Right cardiac atrium (tissue), 5 donors: ENCODE measurements at places on chromosomes 2 and 18.

GRCh38 chr18:53799134-53799533 is 425.3 kb downstream of the MBD2 start:
- DNase-seq, result no peak

- DNase-seq, result no peak
Observed at GRCh38 chr18:69870736-69871135, 76.9 kb downstream of the CD226 start.

- DNase-seq, result no peak
Observed at GRCh38 chr2:191786694-191787093, 60.2 kb downstream of the CAVIN2 start.

DNA sequence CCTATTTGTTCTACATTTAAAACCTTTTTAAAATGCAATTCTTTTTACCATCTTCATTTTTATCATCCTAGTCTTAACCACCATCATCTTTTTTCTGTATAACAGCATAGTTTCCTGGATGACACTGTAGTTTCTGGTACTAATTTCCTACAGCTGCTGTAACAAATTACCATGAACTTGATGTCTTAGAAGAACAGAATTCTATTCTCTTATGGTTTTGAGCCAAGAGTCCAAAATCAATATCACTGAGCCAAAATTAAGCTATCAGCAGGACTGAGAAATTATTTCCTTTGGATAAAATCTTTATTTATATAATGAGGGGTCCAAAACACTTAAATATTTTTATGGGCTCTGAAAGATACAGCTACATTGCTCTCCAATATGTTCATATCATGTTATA is 539.3 kb downstream of the METTL4 start:
- DNase-seq, result no peak

GRCh38 chr18:79988451-79989194 is at the start of gene TXNL4A:
TXNL4A (minus strand) TSS chr18:79988563; CDS start chr18:79988392, 171 bp downstream.
- peak; percentile 90 for DNase-seq

GRCh38 chr18:74806700-74807416 is 209.2 kb downstream of the ZNF407 start:
- no peak for DNase-seq

- DNase-seq, result no peak
Observed at GRCh38 chr2:27664622-27665363, 1.1 kb downstream of the SLC4A1AP start.

DNA sequence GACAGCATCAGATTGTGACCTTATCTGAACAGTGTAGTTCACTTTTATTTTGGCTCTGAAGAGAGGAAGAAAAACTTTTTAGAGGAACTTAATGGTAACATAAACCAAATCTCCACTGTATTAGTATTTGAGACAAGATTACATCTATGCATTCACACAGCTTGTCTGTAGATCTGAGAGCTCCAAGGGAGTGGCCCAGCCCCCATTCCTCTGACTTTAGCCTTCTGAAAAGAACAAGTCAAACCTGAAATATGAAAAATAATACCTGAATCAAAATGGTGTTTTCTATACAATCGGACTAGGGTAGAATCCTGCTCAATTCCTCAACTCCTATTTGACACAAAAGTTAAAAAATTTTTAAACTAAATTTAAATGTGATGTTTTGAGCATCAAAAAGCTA is 23.1 kb downstream of the STARD7 start:
- no peak for DNase-seq

- no peak for DNase-seq
Observed at GRCh38 chr18:25985707-25986394, 104.6 kb downstream of the SS18 start.

DNA sequence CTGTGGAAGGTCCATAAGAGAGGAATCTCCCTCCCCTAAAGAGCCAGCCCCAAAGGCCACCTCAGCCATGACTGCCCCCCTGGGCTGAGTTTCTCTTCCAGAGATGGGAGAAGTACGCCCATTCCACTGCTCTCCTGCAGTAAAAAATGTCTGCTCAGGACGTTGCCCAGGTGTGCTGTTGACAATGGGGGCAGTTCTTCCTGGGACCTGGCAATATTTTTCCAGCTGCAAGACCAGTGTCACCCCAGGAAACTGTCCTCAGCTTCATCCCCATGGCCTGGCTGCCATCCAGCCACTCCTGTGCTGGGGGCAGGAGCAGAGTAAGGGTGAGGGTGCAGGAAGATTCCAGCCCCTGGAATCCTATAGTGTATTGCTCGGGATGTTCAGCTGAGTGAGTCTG is 14.3 kb downstream of the CELF4 start:
- DNase-seq, result no peak

- no peak for DNase-seq
Observed at GRCh38 chr2:107411267-107411666, 415.4 kb upstream of the RGPD4 start.

- no peak for DNase-seq
Observed at GRCh38 chr2:67596871-67597270, 199.7 kb downstream of the ETAA1 start.

GRCh38 chr18:11034884-11035283 is 114.5 kb downstream of the PIEZO2 start:
- DNase-seq, result no peak

- DNase-seq, result no peak
Observed at GRCh38 chr2:146129231-146129630, 1609.3 kb upstream of the ZEB2 start.

- no peak for DNase-seq
Observed at GRCh38 chr2:201786471-201786870, 5.7 kb upstream of the ALS2 start.

DNA sequence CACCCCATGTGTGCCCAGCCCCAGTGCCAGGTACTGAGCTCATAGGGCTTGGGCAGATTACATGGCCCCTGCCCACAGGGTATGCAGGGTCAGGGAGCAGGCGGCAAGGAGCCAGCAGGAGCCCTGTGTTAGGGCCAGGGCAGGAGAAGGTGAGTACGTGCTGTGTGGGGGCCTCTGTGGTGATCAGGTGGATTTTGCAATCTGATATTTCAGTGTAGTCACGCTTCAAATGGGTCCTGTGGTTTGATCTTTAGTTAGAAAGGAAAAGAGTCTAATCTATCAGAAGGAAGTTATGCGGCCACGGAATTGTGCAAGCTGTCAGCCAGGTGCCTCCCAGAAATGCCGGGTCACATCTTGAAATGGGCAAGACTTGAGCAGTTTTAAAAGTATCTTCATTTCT is 13.9 kb downstream of the UBE2F start:
- no peak for DNase-seq

GRCh38 chr18:41828137-41828536 is 126.9 kb upstream of the PIK3C3 start:
- DNase-seq, result no peak

GRCh38 chr2:232658217-232658785 is 24.9 kb downstream of the EFHD1 start:
- DNase-seq, result no peak

GRCh38 chr2:75464348-75464946 is 96.3 kb downstream of the EVA1A start:
- DNase-seq, result no peak

GRCh38 chr2:158378926-158379325 is 77.6 kb downstream of the CCDC148 start:
- DNase-seq, result no peak

DNA sequence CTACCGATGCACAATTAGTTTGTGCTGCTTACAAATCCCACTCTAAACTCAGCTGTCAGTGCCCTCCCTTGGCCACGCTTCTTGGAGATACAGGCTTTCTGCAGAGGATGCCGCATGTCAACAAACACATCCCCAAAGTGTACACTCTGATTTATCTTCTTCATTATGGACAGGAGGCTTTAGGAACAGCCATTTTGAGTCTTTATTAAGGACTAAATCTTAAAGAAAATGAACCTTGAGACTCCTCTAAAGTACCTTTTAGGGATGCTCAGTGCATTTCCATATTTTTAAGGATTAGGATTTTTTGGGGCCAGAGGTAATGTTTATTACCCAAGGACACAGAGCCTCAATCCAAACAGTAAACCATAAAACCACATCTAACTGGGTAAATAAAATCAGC is 6.0 kb downstream of the EDAR start:
- DNase-seq, result no peak

DNA sequence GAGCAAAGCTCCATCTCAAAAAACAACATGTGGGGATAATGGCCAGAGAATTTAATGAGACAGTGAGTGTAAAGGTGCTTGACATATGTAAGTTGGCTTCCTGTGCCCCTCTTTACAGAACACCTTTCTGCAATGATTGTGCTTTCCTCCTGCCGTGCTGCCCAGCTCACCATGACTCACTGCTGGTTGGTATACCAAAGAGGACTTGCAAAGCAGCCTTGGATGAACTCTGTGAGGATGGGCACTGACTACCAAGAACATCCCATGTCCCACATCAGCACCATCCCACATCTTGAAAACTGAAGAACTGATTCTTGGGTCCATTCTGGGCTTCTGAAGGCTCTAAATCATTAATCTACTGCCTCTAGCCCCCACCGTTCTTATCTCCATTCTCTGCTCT is 52.2 kb downstream of the NGEF start:
- no peak for DNase-seq

DNA sequence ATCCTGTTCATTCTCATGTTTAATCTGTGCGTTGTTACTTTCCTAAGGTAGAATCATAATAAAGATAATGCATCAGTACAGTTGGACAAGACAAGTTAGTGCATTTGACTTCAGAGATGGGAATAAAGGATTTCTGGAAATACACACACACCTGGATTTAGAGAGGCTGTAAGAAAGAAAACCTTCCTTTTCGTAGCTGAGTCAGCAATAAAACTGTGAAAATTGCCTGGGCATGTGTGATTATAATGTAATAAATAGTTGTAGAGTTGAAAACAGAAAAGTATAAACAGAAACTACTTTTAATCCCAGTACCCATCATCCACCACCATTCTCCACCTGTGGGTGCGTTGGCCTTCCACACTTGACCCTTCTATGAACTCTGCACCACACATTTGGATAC is 15.4 kb downstream of the CFAP53 start:
- DNase-seq, result no peak

- no peak for DNase-seq
Observed at GRCh38 chr2:56232912-56233311, 49.1 kb downstream of the CCDC85A start.

- DNase-seq, result peak; percentile 80
Observed at GRCh38 chr2:54360055-54360792, 95.9 kb upstream of the SPTBN1 start.
